ENCODE measurements at places on chromosomes 7 and 10.

DNA sequence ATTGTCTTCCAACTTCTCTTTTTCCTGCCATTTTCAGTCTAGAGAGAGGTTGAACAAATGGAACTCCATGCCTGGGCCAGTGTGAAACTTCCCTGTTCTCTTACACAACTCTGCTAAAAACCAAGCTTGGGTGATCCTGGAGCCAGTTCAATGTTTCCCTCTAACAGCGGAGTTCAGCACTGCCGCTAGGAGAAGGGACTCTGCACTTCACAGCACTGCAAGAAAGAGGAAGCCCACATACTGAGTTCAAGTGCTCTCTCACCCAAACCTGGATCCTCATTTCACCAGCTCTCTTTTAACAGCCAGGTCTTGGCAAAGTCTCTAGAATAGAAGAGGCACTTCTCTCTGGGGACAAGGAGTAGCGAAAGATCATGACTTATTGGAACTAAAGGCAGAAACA is 18.8 kb downstream of the FOXI2 start:
- peak; percentile 34 for DNase-seq

- DNase-seq = peak; percentile 63
These were observed at the start of gene PRRT4 for GRCh38 chr7:128361411-128362379. Gene PRRT4 (minus strand): TSS chr7:128361690.

GRCh38 chr7:101084865-101085161 is 468 bp upstream of the TRIM56 start:
- DNase-seq = no peak

- DNase-seq = no peak
These were observed 68.8 kb upstream of the PITRM1 start for GRCh38 chr10:3241274-3241921.

DNA sequence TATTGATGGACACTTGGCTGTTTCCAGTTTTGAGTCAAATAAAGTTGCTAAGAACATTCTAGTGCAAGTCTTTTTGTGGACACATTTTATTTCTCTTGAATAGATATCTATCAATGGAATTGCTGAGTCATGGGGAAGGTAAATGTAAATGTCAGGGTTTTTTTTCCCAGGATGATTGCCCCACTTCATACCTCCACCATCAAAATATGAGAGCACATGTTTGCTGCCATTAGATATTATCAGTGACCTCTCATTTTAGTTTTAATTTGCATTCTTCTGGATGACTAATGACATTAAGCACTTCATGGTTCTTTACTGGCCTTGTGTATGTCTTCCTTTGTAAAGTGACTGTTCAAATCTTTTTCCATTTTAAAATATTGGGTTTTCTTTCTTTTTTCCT is 45.7 kb downstream of the PAPSS2 start:
- DNase-seq = no peak

DNA sequence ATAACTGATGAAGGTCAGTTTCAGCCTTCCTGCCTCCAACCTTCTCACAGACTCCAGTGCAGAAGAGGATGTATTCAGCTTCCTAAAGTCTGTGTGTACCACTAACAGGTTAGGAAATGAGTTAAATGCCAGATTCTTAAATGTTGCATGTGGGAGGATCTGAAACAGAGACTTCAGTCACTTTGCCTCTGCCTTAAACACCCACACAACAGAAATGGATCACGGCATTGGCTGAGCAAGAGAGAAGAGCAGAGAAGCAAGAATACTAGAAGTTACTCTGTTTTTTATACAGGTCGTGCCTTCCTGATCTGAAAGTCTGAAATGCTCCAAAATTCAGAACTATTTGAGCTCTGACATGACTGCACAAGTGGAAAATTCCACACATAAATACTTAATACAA is 98.9 kb upstream of the ARHGAP21 start:
- no peak for DNase-seq

DNA sequence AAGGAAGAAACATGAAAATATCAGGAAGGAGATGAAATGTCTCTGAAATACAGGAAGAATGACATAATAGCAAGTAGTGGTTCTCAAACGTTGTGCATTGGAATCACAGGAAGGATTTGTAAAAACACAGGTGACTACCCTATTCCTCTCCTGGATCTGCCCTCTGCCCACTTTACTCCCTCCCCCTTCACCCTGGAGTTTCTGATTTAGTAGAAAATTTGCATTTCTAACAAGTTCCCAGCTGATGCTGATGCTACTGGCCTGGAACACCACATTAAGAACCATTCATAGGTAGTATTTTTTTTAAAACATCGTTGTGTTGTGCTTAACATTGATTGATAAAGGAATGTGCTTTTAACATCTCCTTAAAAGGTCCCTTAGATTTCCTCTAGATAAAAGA is 130.9 kb downstream of the PHF14 start:
- DNase-seq = no peak

DNA sequence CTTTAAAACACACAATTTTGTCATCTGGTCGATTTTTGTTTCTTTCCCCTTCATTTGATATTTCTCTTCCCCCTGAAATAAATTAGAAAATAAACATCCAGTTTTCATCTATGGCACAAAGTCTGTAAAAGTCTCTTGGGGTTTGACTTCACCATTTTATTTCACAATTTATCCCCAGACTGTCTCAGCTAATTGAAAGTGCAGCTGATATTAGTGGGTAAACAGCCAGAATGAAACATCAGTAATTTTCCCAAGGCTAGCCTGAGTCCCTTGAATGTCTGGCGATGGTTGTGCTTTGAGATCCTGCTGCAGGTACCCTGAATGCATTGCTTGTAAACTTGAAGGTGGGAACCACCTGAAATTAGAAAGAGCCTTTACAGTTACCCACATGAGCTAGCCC is 60.6 kb upstream of the NEBL start:
- no peak for DNase-seq

- DNase-seq = no peak
These were observed 144.6 kb upstream of the MDFIC start for GRCh38 chr7:114777288-114777687.

- DNase-seq = no peak
These were observed 145.4 kb downstream of the WDR11 start for GRCh38 chr10:120996456-120997034.

GRCh38 chr10:123781324-123781900 is 110.2 kb downstream of the CPXM2 start:
- DNase-seq = no peak

GRCh38 chr10:79020605-79021004 is 48.2 kb upstream of the ZMIZ1 start:
- no peak for DNase-seq

- DNase-seq = peak; percentile 97
These were observed 19.4 kb downstream of the WBP1L start for GRCh38 chr10:102763037-102763607.

DNA sequence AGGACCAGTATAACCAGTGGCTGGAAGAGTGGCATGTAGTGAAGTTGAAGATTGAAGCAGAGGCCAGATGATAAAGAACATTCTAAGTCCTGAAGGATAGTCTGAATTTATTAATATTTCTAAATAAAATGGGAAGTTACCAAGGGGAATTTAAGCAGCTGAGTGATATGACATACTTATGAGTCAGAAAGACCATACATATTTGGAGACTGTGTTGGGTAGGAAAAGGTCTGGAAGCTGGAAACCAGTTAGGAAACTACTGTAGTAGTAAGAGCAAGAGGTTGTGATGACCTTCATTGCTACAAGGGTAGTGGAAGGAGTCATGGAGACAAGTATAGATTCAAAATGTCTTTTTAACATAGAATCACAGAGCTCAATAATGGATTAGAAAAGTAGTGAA is 752.3 kb downstream of the SUGCT start:
- DNase-seq = no peak

GRCh38 chr10:100175875-100176274 is 10.0 kb downstream of the ERLIN1 start:
- no peak for DNase-seq

DNA sequence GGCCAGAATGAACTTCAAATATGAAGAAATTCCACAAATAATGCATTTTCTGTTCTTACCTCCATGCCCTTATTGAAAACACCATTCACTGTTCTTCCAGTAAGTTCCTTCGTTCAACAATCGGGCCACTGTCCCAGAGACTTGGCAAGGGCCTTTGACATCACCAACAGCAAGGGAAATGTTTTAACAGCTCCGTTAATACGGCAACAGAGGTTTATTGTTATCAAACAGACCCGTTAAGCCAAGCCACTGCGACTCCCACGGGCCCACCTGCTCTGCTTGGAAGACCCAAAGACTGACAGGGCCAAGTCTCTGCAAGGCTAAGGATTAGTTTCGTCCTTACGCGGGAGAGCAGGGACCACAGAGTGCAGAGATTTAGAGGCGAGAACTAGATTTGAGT is 43.4 kb upstream of the LYZL1 start:
- DNase-seq = no peak

DNA sequence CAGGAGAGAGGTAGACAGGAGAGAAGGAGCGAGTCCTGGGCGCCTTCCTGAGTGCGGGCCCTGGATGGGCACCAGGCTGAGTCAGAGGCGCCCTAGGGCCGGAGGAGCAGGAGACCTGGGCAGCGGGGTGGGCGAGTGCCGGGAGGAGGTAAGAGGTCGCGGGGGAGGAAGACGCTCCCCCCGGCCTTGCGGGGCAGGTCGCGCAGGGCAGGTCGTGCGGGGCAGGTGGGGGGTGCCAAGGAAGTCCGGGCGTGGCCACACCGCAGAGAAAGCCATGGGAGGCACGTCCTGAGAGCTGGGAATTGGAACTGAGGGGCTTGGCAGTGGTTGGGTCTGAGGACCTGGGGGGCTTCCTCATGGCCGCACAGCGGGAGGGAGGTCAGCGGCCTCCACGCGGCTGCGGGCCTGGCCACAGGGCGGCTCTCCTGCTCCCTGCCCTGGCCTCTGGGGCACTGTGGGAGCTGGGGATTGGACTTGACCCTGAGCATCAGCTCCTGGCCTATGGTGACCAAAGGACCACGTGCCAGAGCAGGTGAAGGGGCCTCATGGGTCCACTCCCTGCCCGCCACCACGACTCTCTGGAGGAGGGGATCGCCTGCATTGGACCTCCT is 935 bp downstream of the MMP21 start:
- DNase-seq = no peak

- DNase-seq = no peak
These were observed 53.1 kb upstream of the CXCL12 start for GRCh38 chr10:44437840-44438511.

DNA sequence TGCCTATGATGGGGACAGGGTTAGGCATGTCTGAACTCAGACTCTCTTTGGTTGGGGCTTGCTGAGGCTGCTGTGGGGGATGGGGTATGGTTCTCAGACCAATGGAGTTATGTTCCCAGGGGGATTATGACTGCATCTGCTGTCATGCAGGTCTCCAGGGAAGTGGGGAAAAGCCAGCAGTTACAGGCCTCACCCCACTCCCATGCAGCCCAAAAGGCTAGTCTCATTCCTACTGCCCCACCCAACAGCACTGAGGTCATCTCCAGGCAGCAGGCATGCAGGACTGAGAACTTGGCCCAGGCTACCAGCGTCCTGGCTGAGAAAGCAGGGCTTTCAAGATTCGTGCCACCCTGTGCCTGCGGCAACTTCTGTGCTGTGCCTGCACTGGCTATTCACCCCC is 373.3 kb downstream of the HTR7 start:
- no peak for DNase-seq

DNA sequence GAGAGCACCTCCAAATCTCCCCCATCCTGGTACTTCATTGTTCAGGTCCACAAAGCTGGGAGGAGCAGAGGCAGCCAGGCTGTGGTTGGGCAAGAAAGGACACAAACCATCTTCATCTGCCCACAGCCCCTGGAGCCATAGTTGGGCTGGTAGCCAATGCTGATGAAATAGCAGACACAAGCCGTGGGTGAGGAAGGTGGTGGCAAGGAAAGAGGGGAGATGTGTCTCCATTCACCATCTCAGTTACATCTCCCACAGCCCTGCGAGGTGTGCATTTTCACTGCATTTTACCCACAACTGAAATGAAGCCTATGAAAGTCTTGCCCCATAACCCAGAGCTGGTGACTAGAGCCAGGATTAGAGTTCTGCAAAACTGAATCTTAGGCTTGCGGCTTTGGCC is 35.0 kb downstream of the PIK3AP1 start:
- DNase-seq = peak; percentile 78

- DNase-seq = peak; percentile 45
These were observed 47.8 kb upstream of the CPN1 start for GRCh38 chr10:100129424-100129823.

DNA sequence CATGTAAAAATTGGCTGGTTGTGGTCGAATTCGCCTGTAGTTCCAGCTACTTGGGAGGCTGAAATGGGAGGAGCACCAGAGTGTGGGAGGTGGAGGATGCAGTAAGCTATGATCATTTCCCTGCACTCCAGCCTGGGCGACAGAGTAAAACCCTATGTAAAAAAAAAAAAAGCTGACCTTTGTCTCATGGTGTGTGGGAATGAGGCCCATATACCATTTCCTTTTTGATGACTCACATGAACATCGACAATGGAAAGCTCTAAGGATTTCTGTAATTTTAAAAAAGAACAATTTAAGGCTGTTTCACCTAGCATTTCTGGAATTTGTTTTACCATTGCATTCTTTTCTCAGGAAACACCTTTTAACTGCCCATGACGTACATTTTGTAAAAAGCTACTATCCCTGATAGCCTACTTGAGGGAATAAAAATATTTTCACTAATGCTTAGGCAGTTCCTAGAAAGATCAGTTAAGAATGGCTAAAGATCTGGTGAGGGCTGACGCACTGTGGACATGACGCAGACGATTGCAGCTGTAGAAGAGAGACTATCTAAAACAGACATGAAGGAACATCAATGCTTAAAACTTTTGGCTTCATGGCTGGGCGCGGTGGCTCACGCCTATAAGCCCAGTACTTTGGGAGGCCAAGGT is 400.6 kb upstream of the IGFBP3 start:
- no peak for DNase-seq

- no peak for DNase-seq
These were observed 188.4 kb downstream of the ZEB1 start for GRCh38 chr10:31507427-31507826.

DNA sequence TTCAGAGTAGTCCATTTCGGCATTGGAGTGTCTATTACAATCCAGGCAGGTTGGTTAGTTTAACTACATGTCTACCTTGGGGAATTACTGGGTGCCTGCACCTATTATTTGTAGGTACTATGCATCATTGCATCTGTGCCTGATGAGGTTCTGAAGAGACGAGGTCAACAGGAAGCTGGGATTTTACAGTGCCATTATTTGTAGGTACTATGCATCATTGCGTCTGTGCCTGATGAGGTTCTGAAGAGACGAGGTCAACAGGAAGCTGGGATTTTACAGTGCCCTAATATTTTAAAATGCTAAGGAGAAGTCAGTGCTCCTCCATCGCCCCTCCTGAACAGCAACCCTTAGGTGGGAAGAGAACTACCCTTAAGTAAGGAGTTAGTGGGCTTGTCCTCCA is 41.7 kb downstream of the NPY start:
- no peak for DNase-seq

DNA sequence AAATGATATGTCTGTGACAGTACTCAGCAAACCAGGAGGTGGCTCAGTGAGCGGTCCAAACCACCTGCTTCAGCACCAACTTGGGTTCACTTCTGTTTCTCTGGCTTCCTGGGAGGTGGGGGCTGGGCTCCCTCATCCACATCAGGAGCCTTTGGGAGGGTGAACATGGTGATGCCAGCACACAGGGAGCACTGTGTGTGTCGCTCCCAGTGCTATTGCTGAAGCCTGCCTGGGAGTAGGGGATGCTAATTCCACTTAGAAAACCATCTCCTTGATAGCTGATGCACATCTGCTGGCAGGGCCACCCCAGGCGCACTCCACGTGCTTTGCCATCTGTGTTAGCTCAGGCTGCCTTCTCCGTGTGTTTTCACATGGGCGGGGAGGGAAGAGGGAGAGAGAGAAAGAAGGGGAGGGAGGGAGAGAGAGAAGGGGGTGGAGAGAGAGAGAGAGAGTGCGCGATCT is 58.0 kb downstream of the RAMP3 start:
- no peak for DNase-seq

Measured in hematopoietic multipotent progenitor cell treated with erythropoietin and hydrocortisone succinate and interleukin-3 and kit ligand, for 6 days (in vitro differentiated cells).